ENCODE measurements at places on chromosomes 13 and 19.
A peak's percentile ranks its signal among the peaks of the same experiment; 100 is the strongest.

DNA sequence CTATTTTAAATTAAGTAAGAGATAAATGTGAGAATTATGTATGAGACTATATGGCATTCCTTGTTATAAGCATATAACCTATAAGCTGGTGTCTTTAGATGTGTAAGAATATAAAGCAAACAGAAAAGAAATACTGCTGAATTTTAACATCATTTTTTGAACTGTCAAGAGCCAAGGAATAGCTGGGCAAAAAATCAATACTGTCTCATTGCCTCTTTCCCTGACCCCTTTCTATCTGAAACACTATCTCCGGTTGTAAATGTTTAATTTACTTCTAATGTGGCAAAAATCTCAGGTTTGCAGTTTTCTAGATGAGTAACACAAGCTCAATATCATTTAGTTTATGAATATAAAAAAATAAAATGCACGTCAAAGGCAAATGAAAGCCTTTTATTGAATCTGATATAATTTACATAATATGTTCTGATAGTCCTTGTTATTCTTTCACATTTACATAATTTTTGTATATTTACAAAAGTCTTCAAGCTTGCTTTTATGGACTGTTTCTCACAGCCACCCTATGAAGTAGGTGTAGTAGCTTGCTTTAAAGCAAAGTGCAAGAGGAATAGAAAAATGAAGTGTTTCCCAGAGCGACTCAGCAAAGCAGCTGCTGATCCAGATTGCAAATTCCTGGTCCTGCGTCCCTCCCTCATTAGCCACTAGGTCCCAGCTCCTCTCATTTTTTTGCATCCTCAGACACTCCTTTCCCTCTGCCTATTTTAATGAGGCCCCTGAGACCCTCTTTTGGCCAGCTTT lies 188.2 kb upstream of the RFC3 start:
- no peak for DNase-seq

- DNase-seq, result no peak
These were observed 312.7 kb downstream of the FGF14 start for GRCh38 chr13:102089177-102089576.

DNA sequence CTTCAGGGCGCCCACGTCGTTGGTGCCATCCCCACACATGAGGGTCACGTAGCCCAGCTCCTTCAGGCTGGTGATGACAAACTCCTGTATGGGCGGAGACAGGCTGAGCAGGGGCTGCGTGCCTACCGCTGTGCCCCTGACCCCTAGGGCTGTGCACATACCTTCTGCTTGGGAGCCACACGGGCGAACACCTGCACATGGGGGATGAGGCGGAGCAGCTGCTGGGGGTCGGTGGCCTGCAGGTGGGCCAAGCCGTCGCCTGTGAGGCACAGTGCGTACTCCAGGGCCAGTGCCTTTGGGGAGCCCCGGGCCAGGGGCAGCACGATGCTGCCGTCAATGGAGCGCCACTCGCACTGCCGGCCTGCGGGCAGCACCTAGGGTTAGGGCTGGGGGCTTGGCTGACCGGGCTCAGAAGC lies 6.1 kb upstream of the GMIP start:
- DNase-seq, result no peak

DNA sequence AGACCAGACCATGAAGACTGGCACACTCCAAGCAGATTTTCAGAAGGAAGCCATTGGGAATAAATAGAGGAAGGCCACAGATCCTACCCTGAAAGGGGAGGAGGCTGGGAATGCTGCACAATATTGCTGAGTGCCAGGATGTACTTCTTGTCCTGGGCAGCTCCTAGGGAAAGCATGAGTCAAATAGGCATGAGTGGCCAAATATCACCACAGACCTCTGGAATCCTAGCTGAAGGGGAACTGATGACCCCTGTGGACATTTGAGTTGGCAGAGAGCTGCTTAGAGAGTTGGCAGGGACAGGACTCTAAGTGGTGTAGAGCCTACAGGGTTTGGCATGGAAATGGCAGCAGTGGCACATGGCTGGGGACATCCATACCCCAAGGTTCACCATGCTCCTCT lies 234.3 kb upstream of the TRPC4 start:
- no peak for DNase-seq

GRCh38 chr19:44345959-44346358 lies 10.5 kb downstream of the ZNF112 start:
- peak; percentile 9 for DNase-seq

- no peak for DNase-seq
These were observed 93.1 kb downstream of the KL start for GRCh38 chr13:33109271-33109697.

DNA sequence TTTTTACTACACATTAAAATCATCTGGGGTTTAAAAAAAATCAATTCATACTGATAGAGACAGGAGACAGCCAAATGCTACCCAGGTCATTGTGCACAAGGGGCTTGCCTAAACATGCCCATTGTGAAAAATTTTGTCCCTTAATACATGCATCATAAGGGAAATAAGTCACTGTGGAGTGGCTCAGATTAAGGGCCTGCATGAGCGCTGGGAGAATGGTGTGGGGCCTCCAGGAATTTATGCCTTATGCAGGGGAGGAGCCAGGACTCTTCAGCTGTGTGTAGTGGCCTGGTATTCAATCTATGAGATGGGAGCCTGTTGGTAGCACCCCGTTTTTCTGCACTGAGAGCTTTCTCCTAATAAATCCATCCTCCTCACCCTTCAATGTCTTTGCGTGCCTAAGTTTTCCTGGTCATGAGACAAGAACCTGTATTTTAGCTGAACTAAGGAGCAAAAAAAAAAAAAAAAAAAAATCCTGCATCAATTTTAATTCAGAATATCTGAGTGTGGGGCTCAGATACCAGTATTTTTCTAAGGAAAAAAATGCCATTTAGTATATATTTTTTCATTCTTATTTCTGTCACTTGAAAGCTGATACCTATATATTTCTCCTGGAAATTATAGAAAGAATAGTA lies 997.6 kb upstream of the ATXN8OS start:
- DNase-seq, result no peak

GRCh38 chr19:21084343-21084742 lies 2.3 kb downstream of the ZNF714 start:
- DNase-seq, result no peak

DNA sequence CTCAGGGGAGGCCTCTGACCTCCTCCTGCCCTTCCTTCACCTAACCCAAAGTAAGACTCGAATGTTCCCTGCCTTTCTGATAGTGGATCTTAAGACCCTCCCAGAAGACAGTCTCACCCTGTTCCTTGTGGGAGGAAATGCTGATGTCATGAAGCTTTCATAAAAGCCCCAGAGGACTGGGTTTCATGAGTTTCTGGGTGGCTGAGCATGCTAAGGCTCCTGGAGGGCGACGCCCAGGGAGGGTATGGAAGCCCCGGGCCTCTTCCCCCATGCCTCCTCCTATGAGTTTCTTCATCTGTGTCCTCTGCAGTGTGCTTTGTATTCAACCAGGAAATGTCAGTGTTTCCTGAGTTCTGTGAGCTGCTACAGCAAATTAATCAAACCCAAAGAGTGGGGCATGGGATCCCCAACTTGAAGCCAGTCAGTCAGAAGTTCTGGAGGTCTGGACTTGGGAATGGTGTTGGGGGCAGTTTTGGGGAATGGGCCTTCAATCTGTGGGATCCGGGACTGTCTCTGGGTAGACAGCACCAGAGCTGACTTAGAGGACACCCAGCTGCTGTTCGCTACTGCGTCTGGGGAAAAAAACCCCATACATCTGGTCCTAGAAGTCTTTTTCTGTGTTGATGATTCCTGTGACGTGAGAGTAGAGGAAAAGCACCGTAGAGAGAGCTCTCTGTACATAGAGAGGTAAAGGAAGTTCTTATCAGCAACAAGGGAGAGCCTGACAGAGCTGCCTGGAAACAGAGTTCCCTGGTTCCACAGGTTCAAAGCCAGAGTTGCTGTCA lies 2.0 kb upstream of the LILRB2 start:
- no peak for DNase-seq

DNA sequence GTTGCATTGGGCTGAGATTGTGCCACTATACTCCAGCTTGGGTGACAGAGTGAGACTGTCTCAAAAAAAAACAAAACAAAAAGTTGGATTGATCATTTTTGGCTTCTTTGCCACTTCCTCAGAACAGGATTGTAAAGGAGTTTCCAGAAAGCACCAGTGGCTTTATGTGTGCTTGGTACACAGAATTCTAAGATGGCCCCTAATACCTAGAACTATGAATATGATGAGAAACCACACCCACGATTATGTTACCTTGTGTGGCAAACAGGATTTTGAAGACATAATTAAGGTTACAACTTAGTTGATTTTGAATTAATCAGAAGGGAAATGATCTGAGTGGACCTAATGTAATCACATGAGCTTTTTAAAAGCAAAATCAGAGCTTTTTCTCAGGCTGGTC lies 26.5 kb downstream of the CEACAM1 start:
- no peak for DNase-seq

GRCh38 chr13:62113179-62113578 lies 697.5 kb upstream of the PCDH20 start:
- no peak for DNase-seq

DNA sequence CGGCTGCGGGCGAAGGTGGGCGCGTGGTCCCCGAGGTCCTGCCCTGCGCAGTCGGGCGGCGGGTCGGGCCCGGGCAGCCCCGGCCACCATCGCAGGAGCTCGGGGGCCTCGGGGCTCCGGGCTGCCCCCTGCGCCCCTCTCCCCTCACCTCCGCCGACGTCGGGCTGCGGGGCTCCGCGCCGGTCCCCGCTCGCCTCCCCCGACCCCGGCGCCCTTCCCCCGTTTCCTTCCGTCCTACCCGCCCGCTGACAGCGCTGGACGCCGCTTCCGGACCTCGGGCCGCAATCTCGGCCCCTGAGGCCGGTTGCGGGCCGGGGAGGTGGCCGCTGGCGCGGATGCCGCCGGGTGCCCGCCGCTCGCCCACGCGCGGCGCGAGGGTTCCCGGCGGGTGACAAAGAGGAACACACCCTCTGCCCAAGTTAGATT lies 720 bp downstream of the FARP1 start:
- no peak for DNase-seq

DNA sequence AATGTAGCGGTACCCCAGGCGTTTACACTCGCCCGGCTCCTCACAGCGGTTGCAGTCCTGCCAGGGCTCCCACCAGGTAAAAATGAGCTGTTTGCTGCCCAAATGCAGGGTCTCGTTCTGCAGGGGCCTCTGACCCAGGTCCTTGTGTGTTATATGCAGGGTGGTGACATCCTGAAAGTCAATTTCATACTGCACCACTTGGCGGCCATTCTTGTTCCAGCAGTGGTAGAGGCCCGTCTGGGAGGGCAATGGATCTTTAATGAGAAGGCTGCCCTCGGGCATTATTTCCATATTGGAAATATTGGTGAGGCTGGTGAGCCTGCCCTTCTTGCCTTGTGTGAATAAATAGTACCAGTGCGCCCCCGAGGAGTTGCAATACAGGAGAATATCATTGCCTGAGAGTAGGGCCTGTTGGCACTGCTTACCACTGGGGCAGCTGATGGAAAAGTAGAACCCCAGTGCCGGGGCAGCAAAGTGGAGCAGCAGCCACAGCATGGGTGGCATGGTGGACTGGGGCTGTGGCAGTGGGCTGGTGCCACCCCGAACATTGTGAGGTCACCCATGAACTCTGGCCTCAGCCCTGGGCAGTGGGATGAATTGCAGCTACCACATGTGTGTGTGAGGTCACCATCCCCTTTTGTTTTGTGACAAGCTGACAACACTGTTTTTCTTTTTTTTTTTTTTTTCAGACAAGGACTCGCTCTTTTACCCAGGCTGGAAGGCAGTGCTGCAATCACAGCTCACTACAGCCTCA lies at the start of gene FAM187B:
Gene FAM187B, minus strand, starts transcription at position 563 of the 754 bp plus-strand sequence. Its CDS starts 59 bp downstream, at position 504.
- no peak for DNase-seq

DNA sequence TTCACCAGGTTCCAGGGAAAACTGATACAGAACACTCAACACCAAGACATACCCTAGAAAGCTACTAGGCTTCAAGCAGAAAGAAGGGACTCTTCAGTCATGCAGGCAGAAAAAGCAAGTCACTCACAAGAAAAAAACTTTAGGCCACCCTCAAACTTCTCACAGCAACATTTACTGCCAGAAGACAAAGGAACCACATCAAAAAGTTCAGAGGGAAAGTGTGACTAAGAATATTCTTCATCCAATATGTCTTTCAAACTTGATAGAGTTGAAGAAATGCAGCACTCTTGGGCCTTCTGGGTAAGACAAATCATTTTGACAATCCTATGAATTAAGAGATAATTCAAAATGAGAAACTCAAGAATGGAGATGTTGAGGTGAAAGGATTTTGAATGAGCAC lies 7.7 kb downstream of the DZIP1 start:
- DNase-seq, result no peak

DNA sequence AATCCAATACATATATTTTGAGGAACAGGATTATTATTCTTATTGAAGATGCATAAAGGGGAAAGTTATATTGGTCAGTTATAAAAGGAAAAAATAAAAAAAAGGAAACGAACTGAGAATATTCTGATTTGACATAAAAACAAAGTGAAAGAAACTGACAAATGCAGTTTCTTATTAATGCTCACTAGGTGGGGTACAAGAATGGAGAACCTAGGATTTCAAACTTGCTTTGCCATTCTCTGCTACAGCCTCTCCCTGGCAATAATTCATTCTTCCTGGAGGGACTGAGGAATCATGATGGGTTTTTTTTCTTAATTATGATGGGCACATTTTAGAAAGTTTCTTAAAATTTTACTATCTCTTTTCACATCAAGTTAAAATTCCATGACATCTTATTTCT lies 154.9 kb downstream of the PCDH9 start:
- no peak for DNase-seq

DNA sequence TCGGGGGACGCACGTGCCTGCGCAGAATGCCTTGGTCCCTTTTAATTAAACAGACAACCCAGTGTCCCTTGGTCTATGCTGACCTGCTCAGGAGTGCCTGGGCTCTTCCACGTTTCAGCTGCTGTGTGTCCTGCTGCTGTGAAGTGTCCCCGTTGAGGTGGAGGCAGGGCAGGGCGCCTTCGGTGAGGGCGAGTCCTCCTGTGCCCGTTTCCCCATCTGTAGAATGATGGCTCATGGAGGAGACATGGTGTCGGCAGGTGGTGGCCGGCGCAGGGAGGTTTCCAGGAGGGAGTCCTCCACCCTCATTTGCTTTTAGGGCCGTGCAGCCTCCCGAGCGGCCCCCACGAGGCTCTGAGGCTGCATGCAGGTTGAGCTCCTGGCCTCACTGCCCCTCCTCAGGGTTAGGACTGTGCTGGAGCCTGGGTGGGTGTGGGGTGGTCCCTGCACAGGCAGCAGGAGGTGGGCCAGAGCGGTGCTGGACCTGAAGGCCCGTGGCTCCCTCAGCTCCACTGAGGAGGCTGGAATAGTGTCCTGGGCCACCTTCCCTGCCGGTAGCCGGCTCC lies 8.8 kb downstream of the STK11 start:
- DNase-seq, result no peak

DNA sequence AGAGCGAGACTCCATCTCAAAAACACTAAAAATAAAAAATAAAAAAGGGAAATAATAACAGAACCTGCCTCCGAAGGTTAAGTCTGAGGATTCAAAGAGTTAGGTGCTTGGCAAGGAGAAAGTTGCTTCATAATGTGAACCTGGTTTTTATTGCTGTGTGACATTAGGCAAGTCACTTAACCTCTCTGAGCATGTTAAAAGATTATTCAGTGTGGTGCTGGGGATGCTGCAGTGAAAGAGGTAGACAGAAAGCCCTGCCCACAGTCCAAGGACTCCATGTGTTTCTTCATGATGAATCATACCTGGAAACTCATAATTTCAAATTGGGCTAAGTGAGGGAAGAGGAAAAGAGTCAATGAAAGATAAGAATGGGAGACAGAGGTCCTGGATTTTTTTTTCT lies 2.4 kb downstream of the IL27RA start:
- DNase-seq, result no peak
